ENCODE measurements at places on chromosomes 3 and 15.

GRCh38 chr15:80819001-80819400 lies 39.8 kb downstream of the CEMIP start:
- no peak for DNase-seq

- no peak for DNase-seq
Measured at GRCh38 chr15:95520511-95520910, 810.0 kb upstream of the NR2F2 start.

DNA sequence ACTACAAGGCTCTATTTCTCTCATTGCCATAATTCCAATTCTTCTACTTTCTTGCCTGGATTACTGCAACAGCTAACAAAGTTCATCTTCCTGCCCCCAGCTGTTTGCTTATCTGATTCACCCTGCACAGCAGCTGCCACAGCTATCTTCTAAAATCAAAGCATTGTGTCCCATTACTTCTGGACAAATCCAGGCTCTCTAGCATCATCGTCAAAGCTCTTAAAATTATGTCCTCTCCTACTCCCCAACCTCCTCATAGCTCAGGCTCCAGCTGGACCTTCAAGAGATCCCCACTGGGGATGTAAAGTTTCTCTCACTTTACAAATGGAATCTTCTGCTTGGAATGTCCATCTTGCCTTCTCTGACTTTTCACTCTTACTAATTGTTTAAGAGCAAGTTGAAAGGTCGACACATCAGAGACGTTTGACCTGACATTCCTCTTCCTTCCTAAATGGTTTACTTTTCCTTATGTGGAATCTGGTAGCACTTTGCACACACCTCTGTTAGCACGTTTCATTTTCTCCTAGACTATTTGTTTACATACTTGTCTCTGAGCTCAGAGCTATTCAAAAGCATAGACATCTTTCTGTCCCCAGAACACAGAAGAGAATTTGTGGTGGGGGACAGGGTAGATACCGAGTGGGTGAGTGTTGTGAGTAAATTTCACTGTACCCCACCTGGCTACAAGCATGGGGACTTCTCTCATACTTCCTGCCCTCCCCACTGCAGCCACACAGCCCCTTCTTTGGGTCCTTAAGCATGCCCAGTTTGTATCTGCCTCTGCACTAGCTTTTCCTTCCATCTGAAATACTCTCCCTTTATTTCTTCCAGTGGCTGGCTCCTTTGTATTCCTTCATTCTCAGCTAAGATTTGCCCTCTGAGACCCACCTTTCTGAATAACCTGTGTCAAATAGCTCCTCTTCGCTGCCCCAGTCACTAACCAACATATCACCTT lies 77.9 kb downstream of the SERPINI1 start:
- DNase-seq: no peak

DNA sequence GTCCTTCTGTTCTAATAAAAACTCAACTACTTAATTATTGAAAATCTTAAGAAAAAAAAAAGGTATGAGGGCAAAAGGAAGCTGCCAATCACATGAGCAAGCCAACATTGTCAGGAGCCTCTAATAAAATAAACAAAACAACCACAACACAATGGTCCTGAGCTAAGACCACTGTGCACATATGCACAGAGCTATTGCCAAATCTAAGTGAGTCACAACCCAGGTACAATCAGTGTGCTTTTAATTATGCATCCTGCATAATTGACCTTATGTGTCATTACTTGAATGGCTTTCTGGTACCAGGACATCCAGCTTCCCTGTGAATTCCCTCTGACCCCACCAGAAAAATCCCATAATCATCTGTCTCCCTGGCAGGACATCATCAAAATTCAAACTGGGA lies 639.8 kb downstream of the MAGI1 start:
- no peak for DNase-seq

DNA sequence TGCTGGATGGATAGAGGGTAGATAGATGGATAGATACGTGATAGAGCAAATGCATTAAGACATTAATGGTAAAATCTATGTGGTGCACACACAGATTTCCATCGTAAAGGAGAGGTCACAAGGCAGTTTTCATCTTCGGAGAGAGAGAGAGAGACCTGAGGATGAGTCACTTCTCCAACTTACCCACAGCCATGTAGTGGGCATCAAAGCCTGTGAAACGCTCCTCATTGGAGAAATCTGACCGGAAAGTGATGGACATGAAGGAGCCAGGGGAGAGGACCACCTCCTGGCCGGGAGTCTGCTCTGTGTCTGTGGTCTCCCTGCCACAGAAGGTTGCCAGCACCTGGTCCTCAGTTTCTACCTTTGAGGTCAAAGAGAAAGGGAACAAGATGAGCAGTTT lies 29.2 kb downstream of the MASP1 start:
- DNase-seq: no peak

DNA sequence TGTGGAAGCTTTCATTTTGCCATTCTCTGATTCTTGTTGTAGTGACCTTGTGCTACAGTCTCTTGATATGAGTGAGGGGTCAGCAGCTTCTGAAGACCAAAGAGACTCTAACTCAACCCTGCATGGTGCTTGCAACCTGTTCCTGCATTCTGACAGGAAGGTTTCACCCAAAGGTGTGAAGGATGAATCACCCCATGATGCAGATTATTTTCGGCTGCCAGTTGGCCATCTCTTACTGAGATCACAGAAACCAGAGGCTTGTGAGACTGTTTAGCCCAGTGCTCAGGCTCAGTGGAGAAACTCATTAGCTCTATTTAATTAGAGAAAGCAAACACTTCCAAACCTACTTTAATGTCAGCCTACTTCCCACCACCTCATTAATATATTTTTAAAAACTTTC lies 29.2 kb upstream of the TPRG1 start:
- DNase-seq: peak; percentile 11

DNA sequence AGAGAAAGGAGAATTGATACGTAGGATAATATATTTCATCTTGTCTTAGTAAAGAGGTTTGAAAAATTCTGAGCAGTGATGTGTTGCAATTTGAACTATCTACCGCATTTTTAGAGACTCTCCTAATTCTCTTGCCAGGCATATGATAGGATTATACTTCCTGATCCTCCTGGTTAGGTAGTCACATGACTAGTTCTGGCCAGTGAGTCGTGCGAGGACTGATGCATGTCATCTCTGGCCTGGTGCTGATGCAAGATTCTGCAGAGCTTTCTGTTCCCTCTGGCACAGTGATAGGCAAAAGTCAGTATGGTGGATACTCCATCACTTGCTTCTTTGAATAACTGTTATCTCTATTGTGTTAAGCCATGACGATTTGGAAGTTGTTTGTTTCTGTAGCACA lies 277.6 kb upstream of the NAALADL2 start:
- no peak for DNase-seq
